Cortex of kidney (tissue), 1 donor: ENCODE measurements at places on chromosomes 7 and 10.

GRCh38 chr10:22560096-22560912 is 154.1 kb downstream of the PIP4K2A start:
- DNase-seq, result no peak

- peak; percentile 79 for DNase-seq
These were observed at the start of gene CCSER2 for GRCh38 chr10:84328418-84329195. CCSER2 (plus strand) TSS chr10:84328589; CDS start chr10:84371053, 42,464 bp downstream.

- DNase-seq, result no peak
These were observed 22.6 kb upstream of the AKR1C3 start for GRCh38 chr10:5071411-5072198.

DNA sequence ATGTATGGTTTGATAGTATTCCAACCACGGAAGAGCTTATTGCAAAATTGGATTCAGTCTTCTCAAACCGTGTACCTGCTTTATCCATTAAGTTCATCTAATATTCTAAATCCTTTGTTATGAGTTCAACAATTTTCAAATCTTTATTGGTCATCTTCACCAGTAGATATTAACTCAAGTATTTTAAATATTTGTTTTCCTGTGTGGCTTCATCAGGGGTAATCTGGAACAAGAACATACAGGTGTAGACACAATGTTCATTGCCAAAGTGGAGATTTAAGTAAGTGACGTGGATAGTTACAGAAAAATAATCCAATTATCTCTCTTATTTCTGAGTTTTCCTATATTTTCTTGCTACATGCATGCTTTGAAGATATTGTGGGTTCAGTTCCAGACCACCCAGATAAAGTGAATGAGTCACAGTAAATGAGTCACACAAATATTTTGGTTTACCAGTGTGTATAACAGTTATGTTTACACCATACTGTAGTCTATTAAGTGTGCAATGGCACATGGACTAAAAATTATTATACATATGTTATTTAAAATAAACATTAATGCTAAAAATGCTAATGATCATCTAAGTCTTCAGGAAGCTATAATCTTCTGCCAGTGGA is 429.0 kb upstream of the POT1 start:
- DNase-seq, result no peak

- no peak for DNase-seq
These were observed 74.4 kb upstream of the PAX2 start for GRCh38 chr10:100670828-100671479.

DNA sequence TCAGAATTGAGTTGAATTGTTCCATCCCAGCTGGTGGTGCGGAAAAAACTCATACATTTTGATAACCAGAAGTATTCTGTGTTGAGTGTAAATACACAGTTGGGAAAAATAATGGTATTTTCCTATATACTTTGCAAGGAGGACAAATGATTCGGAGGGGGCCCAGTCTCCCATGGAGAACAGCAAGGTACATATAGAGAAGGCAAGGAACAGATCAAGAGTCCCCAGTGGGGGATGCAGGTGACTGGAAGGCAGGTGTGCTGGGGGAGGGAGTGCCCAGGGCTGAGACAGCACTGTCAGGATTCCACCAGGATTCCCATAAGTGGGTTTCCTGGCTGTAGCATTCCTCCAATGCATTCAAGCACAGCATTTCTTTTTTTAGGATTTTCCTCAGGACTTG is 10.8 kb upstream of the ADCY1 start:
- no peak for DNase-seq

GRCh38 chr7:106282852-106283251 is 1.9 kb downstream of the NAMPT start:
- DNase-seq, result no peak

GRCh38 chr7:134364619-134365037 is 47.9 kb upstream of the SLC35B4 start:
- DNase-seq, result no peak

- no peak for DNase-seq
These were observed 24.6 kb upstream of the IMMP2L start for GRCh38 chr7:111586711-111587409.

DNA sequence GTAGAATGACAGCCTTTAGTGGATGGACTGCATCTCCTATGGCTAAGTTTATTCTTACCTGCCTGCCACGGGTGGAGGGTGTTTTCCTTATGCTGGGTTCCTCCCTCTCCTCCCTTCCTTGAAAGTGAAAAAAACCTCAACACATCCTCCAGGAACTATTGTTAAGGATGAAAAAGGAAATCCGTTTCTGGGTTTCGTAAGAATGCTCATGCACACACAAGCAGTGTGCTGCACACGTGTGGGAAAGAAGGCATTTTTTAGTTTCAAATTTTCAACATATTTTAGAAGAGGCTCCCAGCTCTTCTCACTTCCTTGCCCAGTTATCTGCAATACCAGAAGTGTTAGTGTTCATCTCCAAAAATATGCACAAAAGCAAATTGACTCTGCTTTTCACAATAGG is 90.6 kb downstream of the FAM171A1 start:
- DNase-seq, result no peak

DNA sequence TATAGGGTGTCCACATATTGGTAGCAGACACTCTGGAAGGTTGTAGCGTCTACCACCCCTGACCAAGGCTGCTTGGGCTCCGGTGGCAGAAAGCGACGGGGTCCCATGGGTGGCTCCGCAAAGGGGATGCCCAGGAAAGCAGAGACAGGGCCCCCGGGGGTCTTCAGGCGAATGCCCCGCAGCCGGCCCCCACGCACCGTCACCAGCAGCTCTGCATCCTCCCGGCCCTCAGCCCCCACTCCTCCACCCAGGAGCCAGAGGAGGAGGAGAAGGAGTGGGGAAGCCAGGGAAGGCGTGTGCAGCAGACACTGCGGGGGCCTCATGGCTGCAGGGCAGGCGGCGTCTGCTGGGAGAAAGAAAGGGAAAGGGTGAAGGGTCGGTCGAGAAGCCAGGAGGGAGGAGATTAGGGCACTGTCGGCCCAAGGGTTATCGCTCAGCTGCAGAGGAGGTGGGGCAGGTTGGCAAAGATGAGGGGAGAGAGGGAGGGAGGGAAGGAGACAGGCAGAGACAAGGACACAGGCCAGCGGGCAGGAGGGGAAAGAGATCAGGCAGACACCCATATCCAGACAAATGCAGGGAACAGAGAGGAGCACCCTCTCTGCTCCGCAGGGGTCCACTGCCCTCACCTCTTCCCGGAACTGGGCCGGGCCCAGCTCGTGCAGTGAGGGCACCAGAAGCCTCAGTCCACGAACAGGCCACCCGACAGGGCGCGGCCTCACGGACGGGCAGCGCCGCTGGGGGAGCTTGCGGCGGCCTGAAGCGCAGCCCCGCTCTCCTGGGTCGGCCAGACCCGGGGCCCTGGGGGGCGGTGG is 1.6 kb downstream of the ACHE start:
- no peak for DNase-seq

DNA sequence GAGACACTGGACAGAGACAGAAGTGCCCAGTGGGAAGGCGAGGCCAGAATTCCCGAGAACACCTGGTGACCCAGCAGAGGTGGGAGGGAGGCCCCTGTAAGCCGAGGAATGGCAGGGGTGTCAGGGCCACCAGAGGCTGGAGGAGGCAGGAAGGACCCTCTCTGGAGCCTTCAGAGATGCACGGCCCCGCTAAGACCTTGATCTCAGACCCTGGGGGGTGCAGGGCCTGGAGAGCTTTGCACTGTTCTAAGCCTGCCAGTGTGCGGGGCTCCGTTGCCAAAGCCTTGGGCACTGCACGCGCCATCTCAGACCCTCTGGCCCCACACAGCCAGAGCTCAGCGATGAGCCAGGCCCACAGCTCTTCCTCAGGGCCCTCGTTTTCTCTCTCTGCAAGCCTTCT is 557.1 kb downstream of the PTPRN2 start:
- no peak for DNase-seq

DNA sequence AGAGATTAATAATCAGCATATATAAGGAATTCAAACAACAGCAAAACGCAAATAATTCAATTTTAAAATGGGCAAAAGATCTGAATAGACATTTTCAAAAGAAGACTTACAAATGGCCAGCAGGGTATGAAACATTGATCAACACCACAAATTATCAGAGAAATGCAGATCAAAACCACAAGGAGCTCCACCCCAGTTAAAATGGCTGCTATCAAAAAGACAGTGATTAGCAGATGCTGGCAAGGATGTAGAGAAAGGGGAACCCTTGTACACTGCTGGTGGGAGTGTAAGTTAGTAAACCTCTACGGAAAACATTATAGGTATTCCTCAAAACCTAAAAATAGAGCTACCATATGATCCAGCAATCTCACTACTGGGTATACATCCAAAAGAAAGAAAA is 128.0 kb upstream of the CACUL1 start:
- DNase-seq, result no peak

- no peak for DNase-seq
These were observed 63.1 kb upstream of the ICA1 start for GRCh38 chr7:8325067-8325466.

DNA sequence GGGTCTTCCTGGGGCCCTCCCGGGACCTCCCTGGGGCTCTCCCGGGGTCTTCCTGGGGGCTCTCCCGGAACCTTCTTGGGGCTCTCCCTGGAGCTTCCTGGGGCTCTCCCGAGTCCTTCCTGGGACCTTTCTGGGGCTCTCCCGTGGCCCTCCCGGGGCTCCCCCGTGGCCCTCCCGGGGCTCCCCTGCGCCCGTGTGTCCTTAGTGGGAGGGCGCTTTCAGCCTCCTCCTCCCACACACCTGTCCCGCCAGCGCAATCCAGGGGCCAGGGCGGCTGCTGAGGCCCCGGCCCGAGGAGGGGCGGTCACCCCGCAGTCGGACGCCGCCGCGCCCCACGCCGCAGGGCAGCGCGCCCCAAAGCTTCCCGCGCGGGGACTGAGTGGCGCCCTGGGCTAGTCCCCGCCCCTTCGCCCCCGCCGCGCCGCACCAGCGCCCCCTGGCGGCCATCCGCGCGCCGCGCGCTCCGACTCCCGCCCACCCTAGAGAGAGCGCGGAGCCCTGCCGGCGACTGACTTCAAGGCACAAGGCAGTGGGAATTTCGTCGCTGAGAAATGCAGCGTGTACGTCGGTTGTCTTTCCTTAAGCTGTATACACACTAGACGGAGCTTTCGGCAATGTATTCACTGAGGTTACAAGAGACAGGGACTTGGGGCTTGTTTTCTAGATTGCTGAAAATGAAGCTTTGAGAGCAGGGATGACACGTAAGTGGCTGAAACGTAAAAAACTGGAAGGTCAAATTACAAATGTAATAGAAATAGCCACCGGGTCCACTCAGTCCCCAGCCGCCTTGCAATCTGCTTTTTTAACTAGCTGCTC is 47.1 kb downstream of the INSIG1 start:
- DNase-seq, result no peak

DNA sequence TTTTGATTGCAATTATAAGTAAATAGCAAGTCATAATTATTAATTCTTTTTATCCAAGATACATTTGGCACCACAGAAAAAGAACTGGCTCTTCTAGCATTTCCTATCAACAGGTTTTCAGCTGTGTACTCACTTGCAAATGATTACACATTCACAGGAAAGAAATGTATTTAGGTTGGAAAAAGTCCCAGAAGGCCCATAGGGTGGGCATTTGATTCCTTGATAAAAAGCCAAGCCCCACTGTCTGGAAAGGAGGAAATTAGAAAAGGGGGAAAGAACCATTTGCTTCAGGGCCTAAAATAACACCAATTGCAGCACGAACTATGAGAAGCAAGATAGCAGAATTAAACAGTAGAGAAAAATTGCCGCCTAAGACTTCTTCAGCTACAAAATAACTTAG is 80.8 kb upstream of the COL1A2 start:
- no peak for DNase-seq
